ENCODE measurements at places on chromosomes 3 and 15. TPM values are rescaled to one million over a fixed set of nuclear protein-coding genes. Genes with fewer than 3 reads are reported as not detected.

The ATP13A5 gene
- total RNA-seq: not detected

The LTK gene
- not detected for total RNA-seq

The CD86 gene
- not detected for total RNA-seq

The ANKRD34C gene
- total RNA-seq: not detected

The ARPP19 gene
- total RNA-seq: 105 TPM
